ENCODE measurements at places on chromosomes 3 and 15.

- peak; percentile 45 for DNase-seq
These were observed 611 bp downstream of the PIAS1 start for GRCh38 chr15:68054628-68055223.

DNA sequence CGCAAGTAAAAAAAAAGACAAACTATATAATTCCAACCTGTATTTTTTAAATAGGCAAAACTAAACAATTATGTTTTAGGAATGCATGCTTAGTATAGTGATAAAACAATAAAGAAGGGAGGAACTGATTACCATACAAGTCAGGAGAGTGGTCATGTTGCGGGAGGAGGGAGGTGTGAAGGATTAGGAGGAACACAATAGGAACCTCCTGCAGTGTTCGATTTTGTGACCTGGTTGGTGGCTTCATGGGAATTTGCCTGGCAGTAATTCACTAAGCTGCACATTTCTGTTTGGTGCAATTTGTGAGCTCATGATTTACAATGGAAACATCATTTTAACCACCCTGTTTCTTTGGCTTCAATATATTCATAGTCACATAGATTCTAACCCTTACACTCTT is 78.3 kb downstream of the TPRA1 start:
- DNase-seq = no peak

DNA sequence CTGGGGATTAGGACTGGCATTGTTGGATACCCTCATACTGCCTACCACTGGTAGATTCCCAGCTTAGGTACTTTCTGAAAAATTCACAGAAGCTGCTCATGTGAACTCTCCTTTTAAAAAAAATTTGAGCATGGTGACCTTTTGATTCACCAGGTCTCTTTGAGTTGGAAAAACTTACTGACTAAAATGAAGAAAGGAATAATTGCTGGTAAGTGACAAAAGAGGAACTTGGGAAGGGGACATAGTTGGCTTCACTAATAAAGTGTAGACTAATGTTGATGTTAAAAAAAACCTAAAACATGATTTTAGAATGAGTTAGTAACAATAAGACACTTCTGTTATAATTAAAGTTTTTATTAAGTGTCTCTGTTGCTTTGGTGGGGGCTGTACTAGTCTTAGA is 8.6 kb downstream of the VPS8 start:
- DNase-seq = no peak

- DNase-seq = no peak
These were observed 366.8 kb downstream of the ZIC1 start for GRCh38 chr3:147775816-147776530.

GRCh38 chr15:40843885-40844695 is at the start of gene SPINT1:
SPINT1 (plus strand) TSS chr15:40844048; CDS start chr15:40844555, 507 bp downstream.
- no peak for DNase-seq

GRCh38 chr15:66829551-66830121 is 127.6 kb downstream of the SMAD6 start:
- DNase-seq = no peak

- DNase-seq = no peak
These were observed 34.1 kb downstream of the MB21D2 start for GRCh38 chr3:192883512-192883911.

- DNase-seq = no peak
These were observed 111.5 kb upstream of the SELENOK start for GRCh38 chr3:54003136-54003535.

GRCh38 chr3:83968356-83968755 is 990.4 kb upstream of the CADM2 start:
- DNase-seq = no peak

DNA sequence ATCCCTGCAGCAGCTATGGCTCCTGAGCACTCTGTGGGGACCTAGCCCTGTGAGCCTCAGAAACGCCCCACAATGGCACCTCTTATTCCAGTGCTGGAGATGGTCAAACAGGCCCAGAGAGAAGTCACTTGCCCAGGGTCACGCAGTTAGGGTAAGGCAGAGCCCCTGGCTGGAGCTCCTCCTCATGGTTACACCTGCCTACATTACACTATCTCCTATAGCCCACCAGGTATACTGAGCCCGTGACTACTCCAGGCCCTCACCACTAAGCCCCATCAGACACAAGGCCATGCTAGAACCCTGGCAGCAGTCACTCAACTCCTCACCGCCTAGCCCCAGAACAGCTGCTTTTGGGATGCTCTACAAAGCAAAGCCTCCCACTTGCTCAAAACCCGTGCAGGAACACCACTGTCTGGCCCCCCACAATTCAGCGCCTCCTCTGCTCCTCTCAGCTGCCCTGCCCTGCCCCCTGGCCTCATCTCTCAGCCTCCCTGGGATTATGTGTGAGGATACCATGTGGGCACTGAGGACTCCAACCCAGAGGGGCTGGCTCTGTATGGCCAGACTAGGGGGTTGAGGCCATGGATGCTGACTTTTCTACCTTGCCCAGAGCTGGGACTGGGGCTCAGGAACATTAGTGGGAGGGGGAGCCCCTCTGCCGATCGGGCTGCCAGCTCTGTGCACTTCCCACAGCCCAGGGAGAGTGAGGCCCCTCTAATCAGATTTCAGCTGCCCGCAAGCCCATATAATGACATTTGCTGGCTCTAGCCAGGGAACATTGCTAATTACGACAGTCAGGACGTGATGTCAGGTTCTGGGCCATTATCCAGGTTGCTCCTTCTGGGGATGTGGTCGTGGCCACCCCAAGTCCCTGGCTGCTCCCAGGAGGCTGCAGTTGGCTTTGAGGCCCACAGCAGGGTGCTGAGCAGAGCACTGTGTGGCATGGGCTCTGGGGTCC is 4.0 kb downstream of the NT5DC2 start:
- DNase-seq = peak; percentile 45

- DNase-seq = no peak
These were observed 231.1 kb upstream of the GADL1 start for GRCh38 chr3:31125413-31126020.

DNA sequence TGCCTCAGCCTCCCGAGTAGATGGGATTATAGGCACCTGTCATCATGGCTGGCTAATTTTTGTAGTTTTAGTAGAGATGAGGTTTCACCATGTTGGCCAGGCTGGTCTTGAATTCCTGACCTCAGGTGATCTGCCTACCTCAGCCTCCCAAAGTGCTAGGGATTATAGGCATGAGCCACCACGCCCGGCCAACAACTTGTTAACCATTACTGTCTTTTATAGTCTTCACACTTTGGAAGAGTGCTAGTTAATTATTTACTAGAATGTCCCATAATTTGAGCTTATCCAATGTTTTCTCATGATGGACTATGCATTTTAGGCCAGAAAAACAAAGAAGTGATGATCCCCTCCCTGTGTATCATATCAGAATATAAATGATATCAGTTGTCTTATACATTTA is 288.6 kb upstream of the CBLB start:
- no peak for DNase-seq

DNA sequence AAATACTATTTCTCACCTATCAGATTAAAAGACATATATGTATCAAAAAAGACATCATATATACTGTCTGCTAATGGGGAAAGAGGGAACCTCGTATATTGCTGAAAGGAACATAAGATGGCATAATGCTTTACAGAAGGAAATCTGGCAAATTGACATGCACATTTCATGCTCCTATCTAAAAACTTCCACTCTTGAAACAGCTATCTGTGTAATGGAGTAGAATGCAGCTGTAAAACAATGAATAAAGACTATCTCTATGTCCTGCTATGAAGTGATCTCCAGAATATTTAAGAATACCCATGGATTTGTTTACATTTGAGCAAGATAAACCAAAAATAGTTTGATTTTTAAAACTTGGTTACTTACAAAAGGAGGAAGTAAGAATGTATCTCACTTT is 107.4 kb downstream of the TBL1XR1 start:
- no peak for DNase-seq

- no peak for DNase-seq
These were observed 14.3 kb downstream of the CD47 start for GRCh38 chr3:108076564-108076963.

DNA sequence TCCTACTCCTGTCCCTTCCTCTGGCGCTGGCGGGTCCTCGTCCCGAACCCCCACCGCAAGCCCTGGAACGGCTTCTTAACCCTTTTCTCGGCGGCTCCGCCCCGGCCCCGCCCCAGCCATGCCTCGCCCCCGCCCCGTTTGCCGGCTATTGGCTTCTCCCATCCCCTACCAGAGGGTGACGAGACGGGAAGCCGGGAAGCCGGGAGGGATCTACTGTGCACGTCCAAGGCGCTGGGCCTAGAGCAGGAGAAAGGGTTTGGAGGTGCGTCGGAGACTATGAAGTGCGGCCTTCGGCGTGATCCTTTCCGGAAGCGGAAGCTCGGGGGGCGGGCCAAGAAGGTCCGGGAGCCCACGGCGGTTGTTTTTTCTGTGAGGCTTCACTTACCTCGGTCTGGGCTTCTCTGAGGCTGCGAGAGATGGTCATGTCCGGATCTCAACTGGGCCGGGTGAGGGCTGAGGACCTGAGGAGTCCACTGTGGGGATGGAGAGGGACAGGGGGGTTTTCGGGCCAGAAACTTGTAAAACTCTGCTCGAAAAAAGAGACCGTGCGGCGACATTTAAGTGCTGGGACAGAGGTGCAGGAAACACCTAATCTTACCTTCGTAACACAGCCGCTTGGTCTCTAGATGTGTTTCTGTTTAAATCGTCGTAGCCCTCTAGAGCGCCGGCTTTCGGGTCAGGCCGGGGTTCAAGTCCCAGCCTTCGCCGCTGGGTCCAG is 21.4 kb downstream of the ROPN1B start:
- DNase-seq = peak; percentile 93

- no peak for DNase-seq
These were observed 17.7 kb upstream of the SENP7 start for GRCh38 chr3:101530686-101531047.

DNA sequence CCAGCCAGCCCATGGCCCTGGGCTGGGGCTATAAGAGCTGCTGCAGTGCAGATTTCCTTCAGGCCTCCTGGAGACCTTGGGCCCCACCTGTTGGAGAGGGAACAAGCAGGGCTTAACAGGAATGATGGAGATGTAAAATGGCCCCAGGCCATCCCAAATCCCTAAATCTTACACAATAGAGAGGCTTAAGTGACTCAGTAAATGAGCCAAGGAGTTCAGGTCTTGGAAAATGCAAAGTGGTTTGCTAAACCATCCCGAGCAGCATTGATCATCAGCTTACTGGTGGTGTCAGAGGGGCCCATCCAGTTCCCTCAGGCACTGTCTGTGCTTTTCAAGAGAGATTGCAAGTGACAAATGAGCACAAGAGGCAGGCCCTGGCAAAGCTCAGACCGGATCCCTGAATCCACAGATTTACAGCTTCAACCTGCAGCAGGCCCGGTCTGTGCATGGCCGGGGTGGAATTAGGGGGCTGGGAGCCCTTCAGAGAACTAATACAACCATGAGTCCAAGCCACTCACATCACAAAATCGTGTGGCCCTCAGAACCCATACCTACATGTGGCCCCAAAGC is 325.4 kb downstream of the UACA start:
- DNase-seq = no peak

GRCh38 chr3:114460459-114460858 is 166.6 kb downstream of the TIGIT start:
- no peak for DNase-seq

DNA sequence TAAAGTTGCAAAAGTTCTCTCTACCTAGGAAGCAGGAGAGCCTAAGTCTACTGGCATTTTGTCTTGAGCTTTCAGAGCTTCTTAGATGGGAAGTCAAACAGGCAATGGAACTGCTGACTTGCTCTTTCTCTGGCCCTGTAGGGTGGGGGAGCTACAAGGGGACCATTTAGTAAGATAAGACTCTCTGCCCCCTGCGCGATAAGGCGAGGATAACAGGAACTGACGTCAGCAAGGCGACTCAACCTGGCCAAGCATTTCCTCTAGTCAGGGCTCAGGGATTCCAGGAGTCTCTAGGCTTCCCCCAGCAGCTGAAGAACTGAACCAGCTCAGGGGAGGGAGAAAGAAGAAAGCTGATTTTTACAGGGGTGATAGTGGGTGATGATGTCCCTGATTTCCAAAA is 5.8 kb downstream of the RARB start:
- no peak for DNase-seq

- DNase-seq = no peak
These were observed 128.2 kb upstream of the OSTN start for GRCh38 chr3:191070762-191071403.

DNA sequence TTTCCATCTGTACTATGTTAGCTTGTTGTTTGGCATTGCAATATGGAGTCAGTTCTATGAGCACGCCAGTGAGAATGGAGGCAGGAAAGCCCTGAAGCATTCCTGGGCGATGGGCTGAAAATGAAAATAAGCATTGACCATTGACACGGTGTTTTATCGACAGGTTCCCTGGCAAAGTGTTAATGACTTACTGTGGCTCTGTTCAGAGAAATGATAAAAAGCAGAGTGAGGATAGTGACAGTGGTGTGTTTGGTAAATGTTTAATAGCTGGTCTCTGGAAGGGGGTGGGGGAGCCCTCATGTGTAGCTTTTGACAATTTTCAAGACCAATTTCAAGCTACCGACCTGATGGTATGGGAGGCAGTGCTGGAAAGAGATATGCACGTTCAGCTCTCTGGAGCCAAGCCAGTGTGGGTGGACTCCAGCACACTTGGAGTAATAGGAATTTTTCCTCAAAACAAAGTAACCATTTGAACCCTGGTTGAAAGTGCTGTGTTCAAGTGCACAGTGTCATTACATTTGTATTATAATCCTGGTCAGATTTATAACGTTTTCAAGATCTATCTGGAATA is 341.7 kb upstream of the ROBO2 start:
- DNase-seq = no peak

GRCh38 chr3:148026009-148026588 is 616.9 kb downstream of the ZIC1 start:
- DNase-seq = no peak

- no peak for DNase-seq
These were observed 52.4 kb downstream of the NEK11 start for GRCh38 chr3:131079086-131079485.

- DNase-seq = no peak
These were observed 118.3 kb downstream of the RFTN1 start for GRCh38 chr3:16395212-16395611.

Measured in cerebellar cortex (tissue), 1 donor.